ENCODE measurements at places on chromosomes 2 and 18. TPM values are rescaled to one million over a fixed set of nuclear protein-coding genes. Genes with fewer than 3 reads are reported as not detected.

ZBTB7C gene
- 0.05 TPM for total RNA-seq

FBXO48 gene
- total RNA-seq, result 2.3 TPM

IL1RL2 gene
- 1.1 TPM for total RNA-seq

LIMS2 gene
- total RNA-seq, result 13.1 TPM

LYPD6 gene
- total RNA-seq, result not detected

LIPG gene
- 0.17 TPM for total RNA-seq

ATG9A gene
- 34.7 TPM for total RNA-seq

CCDC74B gene
- total RNA-seq, result 3.3 TPM

NYAP2 gene
- not detected for total RNA-seq

ST6GAL2 gene
- not detected for total RNA-seq

GRCh38 chr2:128354161-128354560, 35.5 kb upstream of the HS6ST1 start:
- DNase-seq, result no peak

GRCh38 chr2:190837952-190838361, 42.7 kb upstream of the GLS start:
- DNase-seq, result no peak

- no peak for DNase-seq
These were observed 82.9 kb downstream of the POLR1A start for GRCh38 chr2:86022661-86023365.

DNA sequence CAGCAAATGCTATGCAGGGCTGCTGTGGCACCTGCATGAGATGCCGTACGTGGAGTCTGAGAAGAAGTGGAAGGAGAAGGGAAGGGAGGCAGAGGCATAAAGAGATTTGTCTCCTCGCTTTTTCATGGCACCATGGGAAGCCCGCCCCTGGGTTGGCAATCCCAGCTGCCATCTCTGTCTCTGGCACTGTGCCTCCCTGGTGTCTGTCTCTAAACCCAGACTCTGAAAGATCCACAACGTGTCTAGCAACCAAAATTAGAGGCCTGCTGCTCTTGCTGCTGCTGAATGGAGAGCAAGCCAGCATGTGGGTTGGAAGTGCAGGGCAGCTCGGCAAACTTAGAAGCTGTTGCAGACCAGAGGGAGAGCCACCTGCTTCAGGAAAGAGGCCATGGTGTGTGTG, 53.1 kb downstream of the INO80C start:
- no peak for DNase-seq

- no peak for DNase-seq
These were observed 633.8 kb downstream of the NRXN1 start for GRCh38 chr2:50397992-50398765.

DNA sequence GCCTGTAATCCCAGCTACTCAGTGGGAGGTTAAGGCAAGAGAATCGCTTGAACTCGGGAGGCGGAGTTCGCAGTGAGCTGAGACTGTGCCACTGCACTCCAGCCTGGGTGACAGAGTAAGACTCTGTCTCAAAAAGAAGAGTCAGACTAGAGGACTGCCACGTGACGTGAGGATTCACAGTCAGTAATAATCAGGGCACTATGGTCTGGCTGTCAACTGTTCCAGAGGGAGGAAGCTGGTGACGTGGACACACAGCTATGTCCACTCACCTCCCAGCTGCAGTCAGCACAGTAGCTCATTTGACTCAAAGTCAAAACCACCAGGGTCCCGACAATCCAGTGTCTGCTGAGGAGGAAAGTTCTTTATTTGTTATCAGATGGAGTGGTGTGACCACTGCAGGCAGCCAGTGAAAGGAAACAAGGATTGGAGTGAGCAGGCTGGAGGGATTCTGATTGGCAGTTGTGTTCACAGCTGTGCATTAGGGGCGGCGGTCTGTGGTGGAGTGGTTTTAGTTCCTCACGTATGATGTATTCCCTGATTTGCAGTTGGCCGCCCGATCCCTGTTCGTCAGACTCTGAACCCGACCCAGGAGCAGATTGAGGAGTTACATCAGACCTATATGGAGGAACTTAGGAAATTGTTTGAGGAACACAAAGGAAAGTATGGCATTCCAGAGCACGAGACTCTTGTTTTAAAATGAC, 37.9 kb downstream of the MOGAT1 start:
- DNase-seq, result peak; percentile 15

- no peak for DNase-seq
These were observed 7.3 kb upstream of the PLEK start for GRCh38 chr2:68357605-68358337.

DNA sequence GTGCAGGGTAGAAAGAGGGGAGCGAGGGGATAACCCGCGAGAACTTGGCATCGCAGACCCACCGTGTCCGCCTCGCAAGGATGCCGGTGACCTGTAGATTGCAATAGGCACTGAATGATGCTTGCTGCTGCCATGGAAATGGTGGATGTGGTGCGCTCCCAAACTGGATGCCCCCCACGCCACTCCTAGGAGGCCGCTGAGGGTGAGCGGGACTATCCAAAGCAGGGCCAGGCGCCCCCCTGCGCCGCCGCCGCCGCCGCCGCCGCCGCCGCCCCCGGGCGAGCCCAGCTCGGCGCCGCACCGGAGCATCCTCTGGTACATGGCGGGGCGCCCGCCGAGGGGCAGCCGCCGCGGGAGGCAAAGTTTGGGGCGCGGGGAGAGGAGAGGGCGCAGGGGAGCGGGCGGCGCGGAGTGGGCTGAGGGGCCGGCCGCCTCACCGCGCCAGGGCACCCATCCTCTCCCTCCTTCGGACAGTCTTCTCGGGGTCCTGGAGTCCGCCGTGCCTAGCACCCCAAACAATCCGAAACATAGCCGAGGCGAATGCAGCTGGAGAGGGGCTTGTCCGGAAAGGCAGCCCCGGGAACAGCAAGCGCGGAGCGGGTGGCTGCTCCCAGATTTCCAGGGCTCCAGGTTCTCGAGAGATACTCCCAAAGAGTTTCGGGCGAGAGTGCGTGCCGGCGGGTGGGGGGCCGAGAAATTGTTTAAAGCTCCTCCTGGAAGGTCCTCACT, 685.1 kb downstream of the NRXN1 start:
- no peak for DNase-seq

GRCh38 chr2:149313512-149313972, 16.8 kb upstream of the LYPD6 start:
- DNase-seq, result no peak

- DNase-seq, result no peak
These were observed 92.1 kb downstream of the COLEC12 start for GRCh38 chr18:408367-408766.

GRCh38 chr2:237044281-237044680, 41.4 kb upstream of the COPS8 start:
- DNase-seq, result no peak

GRCh38 chr2:128797937-128798336, 479.3 kb upstream of the HS6ST1 start:
- DNase-seq, result no peak

DNA sequence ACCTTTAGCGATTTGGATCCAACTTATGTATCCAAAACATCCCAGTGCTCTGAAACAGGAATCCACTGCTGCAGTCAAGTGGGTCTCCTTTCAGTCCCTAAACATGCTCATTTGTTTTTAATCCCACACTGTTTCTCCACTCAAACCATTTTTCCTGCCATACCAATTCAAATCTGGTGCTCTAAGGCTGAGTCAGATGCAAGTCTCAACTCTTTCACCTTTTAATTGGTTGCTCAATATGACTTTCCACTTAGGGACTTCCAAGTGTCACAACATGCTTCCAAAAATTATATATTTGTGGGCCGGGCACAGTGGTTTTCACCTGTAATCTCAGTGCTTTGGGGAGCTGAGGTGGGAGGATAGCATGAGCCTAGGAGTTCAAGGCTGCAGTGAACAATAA, 113.4 kb upstream of the TANK start:
- DNase-seq, result no peak

DNA sequence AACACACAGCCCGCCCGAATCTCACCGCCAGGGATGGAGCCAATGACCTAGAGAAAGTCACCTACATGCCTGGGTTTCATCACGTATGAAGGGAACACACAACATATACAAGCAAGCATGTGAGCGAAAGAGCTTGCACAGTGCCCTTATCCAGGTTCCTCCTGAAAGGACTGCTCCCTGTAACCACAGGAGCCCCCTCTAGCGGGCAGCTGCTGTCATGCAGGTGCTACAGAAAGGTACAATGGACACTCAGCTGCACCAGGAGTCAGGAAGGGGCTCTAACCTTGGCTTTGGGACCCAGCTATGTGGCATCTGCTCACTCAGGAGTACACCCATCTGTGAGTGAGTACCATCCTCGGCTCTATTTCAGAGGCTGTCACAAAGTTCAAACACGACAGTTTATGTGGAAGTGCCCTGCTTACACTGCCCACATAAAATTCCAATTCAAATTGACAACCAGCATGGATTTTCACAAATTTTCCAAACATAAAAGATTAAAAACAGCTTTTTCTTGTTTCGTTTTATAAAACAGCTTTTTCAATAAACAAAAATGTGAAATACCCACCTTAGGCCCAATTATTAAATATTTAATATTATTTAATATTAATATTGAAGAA, 3.5 kb downstream of the NDUFA10 start:
- peak; percentile 76 for DNase-seq

DNA sequence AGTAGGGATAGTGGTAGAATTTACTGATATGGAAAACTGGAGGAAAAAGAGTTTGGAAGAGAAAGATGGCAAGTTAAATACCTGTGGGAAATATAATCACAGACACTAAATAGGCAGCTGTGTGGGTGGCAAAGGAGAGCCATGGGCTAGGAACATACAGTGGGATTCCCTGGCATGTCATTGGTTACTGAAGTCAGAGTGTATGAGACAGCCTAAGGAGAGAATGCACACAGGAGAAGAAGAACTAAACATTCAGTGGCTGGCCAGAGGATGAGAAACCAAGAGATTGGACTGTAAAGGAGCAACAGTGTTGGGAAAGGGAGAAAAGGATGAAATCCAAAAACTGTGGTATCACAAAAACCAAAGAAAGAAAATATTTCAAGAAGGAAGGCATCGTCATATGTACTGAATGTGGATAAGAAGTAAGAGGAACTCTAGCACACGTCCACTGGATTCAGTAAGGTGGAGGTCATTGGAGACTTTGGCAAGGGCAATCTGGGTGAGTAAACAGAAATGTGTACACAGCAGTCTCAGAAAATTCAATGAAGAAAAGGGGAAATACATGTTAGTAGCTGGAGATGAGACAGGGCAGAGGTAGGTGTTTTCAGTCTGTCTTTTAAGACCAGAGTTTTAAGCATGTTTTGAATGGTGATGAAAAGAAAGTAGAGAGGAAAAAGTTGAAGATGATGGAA, 83.3 kb downstream of the SPIRE1 start:
- DNase-seq, result no peak

- DNase-seq, result no peak
These were observed 65.7 kb upstream of the DAPL1 start for GRCh38 chr2:158729451-158729850.

- DNase-seq, result no peak
These were observed 23.3 kb upstream of the EFHD1 start for GRCh38 chr2:232610081-232610480.

GRCh38 chr2:115910270-115910669, 1467.8 kb downstream of the DPP10 start:
- DNase-seq, result no peak

- DNase-seq, result no peak
These were observed 173.5 kb upstream of the EPB41L3 start for GRCh38 chr18:5717256-5717655.

DNA sequence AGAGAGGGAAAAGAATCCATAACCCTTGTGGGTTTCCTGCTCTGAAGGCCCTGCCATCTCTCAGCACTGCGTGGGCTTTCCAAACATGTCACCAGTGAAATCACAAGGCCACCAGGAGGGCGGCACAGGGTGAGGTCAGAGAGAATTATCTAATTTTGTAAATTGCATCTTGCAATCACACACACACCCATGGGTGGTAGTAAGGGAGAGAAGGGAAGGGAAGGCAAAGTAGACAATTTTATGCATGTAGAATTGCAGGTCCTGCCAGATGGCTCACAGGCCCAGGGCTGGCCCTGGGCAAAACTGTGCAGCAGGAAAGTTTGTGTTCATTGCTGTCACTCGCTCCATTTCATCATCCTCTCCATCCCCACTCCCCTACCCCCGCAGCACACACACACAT, 21.0 kb upstream of the ZBTB7C start:
- no peak for DNase-seq

- DNase-seq, result no peak
These were observed 60.7 kb upstream of the KIF5C start for GRCh38 chr2:148814143-148814859.

DNA sequence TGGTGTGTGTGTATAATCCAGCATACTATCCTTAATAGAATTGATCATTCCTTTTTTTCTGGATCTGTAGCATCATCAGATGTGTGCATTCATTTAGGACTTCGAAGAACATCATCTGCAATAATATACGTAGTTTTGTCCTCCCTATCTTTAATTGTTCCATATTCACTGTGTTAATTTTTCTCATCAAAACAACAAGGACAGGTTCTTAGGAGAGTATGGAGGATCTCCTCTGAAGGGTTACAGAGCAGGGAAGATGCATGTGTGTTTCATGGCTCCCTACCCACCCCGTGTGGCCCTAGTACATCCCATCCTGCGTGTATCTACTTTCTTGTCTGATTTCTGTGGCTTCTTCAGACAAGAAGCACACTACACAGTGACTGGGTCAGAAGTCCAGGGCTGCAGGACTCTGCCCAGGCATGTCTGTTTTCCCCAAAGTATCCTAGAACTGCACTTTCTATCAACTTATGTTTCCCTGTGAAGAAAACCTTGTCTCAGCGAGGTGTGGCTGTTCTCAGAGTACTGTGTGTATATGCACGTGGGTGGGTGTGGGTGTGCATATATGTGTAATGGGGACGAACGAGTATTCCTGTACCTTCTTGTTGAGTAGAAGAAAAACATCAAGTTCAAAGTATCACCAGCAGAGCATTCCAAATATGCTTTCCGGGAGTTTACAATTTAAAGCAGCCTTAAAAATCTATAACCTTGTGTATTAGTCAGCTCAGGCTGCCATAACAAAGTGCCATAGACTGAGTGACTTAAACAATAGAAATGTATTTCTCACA, 220.4 kb upstream of the FOSL2 start:
- no peak for DNase-seq

DNA sequence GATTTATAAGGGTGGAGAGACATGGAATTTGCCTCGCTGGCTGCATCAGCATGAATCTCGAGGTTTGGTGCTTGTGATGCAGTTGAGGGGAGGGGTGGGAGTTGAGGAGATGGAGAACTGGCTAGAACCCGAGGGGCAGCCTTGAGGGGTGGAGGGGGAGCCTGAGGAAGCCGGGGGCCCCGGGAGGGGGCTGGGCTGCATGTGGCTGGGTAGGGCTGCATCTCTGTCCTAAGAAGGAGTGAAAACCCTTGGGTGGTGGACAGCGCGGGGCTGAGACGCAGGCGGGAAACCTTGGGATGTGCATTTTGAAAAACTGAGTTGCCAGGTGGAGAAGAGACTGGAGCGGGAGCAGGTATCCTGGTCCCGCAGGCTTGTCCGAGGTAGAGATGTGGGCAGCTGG, 64.2 kb downstream of the SNTG2 start:
- no peak for DNase-seq

GRCh38 chr2:75021672-75022071, 63.2 kb downstream of the POLE4 start:
- no peak for DNase-seq

DNA sequence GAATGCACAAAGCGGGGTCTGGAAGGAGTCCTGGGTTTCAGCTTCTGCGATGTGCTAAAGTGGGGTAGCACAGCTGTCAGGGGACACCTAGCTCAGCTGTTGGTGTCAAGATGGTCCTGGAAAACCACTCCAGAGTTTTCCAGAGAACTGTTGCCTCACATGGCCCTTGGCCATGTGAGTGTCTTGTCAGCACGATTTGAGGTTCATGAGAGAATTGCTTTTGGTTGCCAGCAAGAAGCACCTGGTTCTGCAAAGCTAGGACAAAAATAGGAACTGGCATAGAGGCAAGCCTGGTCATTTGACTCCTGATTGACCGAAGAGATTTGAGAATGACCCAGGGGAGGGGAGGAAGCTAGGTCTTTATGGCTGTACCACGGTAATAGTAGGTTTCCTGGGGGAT, 50.4 kb upstream of the CTLA4 start:
- DNase-seq, result no peak

All from activated CD4-positive, alpha-beta memory T cell treated with anti-CD3 and anti-CD28 coated beads for 36 hours (primary cell).